Naive B cell (primary cell): ENCODE measurements at places on chromosomes 16 and 17. TPM values are rescaled to one million over a fixed set of nuclear protein-coding genes. Genes with fewer than 3 reads are reported as not detected.

DNA sequence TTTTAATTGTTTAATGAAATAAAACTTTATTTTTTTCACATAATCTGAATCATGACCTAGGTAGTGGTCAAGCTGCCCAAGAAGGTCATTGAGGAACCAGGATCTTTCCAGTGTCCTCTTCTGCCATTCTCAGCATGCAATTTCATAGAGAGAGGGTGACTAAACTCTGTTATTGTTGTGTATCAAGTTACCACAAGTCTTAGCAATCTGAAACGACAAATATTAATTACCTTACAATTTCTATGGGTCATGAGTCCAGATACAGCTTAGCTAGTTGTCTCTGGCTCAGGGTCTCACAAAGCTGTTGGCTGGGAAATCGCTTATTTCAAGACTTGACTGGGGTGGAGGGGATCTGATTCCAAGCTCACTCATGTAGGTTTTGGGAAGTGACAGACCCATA lies 37.6 kb downstream of the FTO start:
- DNase-seq = no peak

Gene NLRC5
- polyA plus RNA-seq = 34.5 TPM

DNA sequence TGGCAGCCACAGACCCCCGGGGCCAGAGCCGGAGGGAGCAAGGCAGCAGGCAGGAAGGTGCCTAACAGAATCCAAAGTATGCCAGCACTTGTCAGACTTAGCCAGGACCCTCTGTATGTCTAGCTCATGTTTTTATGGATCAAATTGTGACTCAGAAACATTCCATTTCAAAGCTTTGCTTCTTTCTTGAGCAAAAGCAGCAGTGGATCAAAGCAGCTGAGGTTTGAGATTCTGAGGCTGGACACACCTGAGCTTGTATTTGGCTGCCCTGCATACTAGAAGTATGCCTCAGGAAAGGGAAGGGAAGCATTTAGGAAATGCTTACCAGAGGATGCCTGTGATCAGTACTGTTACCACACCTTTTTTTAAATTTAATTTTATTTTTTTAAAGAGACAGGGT lies 5.7 kb upstream of the MYO1C start:
- DNase-seq = no peak

DNA sequence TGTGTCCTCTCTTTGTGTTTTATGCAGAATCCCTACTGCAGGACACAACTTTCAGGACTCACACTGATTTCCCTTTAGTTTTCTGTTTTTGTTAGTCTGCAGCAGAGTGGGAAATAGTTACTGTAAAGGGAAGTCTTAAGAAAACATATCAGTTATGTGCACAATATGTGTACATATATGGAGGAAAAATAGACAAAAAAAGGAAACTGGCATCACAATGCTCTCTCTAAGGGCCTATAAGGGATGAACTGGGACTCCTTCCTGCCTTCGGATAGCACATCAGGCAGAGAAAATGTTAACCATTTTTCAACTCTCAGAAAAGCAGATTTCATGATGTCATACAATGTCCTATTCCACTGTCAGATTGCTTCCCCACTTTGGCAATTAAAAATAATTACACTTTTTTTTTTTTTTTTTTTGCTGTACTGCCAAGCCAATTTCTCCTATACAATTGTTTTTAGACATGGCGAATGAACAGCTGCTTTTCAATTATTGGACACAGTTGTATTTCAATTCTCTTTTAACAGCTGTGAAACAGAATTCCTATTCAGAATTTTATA lies 112.5 kb upstream of the KCNJ16 start:
- DNase-seq = no peak

DNA sequence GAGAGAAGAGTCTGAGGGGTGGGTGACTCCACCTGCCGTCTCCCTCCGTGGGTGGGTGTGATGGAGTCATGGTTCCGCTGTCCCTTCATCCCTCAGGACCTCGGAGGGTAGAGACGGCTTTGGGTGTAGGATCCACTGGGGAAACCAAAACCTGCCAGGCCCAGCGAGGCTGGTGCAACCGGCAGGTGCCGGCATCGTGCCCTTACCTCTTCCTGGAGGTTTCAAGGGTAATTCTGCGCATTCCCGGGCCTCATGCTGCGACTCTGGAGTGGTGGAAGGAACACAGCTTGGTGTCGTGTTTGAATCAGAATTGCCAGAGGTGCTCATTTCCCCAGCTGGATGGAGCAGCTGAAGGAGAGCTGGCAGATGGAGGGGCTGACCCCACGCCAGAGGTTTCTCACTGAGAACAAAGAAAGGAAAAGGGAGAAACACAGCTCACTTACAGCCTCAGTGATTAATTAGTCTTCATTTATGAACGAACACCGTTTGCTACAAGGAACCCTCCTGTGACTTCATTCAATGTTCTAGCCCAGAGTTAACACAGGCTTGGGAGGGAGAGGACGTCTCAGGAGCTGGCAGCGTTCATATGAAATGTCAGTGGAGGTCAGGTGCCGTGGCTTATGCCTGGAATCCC lies 16.3 kb upstream of the ATP2A3 start:
- no peak for DNase-seq

DNA sequence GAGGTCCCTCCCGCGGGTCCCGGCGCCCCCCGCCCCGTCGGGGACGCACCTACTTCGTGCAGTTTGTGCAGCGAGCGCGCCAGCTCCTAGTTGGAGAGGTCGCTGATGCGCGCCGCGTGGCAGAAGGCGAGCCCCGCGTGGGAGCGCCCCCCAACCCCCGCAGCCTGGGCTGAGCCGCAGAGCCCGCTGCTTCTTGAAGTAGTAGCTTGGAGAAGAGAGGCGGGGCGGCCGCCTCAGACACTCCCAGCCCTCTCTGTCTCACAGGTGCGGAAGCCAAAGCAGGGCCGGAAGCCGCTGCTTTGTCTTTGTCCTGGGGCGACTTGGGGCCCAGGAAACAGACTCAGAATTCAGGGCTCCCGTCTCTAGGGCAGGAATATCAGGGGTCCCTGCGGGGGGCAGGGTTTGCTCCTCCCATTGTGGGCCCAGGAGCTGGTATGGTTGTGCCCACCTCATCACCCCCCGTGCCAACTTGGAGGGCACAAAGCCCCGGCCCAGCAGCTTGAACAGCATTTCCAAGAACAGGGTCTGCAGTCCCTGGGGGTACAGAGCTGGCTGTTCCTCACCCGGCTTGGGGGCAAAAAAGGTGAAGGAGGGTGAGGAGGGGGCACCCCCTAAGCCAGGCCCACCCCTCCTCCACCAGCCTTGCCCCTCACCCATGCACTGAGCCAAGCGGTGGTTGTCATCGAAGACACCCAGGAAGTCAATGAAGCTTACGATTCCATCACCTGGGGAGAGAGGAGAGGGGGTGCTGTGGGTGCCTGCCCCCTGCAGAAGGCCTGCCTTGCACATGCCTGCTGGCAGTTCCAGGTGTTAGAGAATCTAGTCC lies 13.5 kb downstream of the SPATA32 start:
- DNase-seq = peak; percentile 78

Gene TBC1D3K
- polyA plus RNA-seq = not detected

GRCh38 chr16:19502395-19503131 lies 19.3 kb downstream of the GDE1 start:
- peak; percentile 55 for DNase-seq

GRCh38 chr16:21159281-21159951 lies 942 bp downstream of the LDAF1 start:
- peak; percentile 43 for DNase-seq

DNA sequence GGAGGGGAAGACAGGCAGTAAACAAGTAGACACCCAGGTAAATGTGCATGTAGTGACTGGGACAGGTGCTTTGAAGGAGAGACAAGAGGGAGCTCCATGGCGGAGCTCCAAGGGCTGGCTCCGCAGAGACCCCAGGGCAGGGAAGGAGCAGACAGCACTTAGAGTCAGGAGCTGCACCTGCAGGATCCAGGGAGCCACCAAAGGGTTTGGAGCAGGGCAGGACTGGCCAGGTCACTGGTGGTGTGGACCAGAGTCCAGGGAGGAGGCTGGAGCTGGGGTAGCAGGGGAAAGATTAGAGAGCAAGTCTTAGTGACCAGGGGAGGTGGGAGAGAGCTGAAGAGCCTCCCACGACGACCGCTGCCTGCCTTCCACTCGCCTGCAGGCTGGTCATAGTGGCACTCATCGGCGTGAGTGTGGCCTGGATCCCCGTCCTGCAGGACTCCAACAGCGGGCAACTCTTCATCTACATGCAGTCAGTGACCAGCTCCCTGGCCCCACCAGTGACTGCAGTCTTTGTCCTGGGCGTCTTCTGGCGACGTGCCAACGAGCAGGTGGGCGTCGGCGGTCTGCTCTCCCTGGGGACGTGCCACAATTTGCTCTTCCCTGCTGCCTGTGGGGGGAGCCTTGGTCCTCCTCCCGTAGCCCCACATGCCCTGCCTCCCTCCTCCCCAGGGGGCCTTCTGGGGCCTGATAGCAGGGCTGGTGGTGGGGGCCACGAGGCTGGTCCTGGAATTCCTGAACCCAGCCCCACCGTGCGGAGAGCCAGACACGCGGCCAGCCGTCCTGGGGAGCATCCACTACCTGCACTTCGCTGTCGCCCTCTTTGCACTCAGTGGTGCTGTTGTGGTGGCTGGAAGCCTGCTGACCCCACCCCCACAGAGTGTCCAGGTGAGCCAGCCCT lies 14.7 kb upstream of the FAM83G start:
- no peak for DNase-seq

Gene SLC16A6
- polyA plus RNA-seq = 0.62 TPM

- DNase-seq = no peak
Measured at GRCh38 chr17:47633996-47634395, 15.7 kb upstream of the KPNB1 start.

- DNase-seq = no peak
Measured at GRCh38 chr17:2551493-2551892, 39.8 kb upstream of the METTL16 start.

DNA sequence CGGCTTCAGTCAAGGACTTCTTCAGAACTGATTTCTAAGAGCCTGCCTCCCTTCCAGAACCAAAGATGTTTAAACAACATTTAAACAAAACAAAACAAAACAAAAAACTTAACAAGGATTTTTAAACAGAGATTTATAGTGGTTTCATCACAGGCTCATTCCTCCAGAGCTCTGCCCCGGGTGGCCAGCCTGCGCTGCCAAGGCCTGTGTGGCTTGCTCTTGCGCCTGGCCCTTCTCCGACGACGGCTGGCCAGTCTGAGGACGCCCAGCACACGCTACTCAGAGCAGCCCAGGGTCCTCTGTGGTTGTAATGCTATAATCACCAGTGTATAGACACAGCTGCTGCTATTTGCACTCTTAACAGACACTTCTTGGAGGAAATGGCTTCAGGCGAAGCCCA lies 307.2 kb upstream of the MYOCD start:
- no peak for DNase-seq

DNA sequence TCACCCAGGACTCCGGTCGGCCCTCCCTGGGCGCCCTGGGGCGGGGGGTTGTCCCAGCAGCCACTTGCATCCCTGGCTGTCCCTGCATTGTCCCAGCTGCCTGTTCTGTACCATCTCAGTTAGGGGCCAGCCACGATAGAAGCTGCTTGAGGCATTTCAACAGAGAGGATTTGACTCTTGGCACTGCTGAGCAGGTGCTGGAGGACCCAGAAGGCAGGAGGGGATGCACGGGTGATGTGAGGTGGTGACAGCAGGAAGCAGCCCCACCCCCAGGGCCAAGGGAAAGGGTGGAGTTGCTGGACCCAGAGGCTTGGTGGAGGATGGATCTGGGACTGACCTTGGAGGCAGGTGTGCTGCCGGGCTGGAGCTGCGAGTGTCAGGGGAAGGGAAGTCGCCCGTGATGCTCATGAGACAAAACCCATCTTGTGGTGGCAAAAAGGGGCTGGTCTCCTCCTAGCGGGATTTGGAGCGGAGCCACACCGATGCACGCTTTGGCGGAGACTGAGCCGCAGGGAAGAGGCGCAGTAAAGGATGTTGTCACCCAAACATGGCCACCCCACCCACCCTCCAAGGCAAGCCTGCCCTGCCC lies 188.0 kb upstream of the GSE1 start:
- no peak for DNase-seq

GRCh38 chr16:351804-352520 lies 561 bp downstream of the AXIN1 start:
- no peak for DNase-seq

DNA sequence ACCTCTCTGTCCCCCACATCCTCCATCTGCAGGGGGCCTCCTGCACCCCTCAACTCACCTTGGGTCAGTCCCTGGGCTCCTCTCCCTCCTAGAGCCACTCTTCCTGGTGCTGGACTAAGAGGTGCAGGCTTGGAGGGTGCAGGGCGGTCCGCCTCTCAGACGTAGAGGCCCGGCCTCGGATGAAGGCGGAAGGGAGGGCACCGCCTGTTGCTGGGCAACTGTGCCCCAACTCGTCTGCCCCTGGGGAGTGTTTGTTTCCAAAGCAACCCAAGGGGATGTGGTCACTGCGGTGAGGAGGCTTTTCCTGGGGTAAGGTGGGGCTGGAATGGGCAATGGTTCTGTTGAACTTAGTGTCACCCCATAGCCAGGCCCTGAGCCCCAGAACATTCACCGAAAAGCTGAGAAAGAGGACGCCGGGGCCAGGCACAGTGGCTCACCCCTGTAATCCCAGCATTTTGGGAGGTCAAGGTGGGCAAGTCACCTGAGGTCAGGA lies at the start of gene C16orf54:
TSS of gene C16orf54 (minus strand) at position 138 of the 493 bp plus-strand sequence. CDS start 1,039 bp downstream, outside the sequence.
- DNase-seq = peak; percentile 96

DNA sequence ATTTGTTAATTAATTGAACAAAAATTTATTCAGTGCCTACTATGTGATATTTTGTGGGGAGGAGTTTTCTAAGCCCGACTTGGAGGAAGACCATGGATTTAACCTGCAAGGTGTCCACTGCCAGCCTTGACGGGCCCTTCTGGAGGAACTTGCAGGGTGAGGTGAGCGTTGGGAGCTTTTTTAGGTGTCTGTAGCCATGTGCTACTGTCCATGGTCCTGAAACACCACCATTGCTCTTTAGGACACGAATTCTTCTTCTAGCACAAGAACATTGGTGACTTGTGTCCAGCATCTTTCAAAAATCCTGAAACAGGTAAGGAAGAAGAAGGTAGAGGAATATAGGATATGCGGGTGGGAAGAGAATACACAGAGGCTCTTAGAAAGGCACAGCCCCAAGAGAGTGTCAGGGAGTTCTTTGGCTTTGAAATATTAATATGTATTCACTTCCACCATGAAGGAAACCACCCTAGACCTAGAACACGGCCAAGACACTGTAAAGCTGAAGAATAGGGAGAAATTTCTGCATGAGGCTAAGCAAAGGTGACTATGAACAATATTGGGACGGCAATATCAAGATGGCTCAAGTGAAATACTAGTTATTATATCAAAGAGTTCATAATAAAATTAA lies 27.9 kb upstream of the OR4D1 start:
- DNase-seq = peak; percentile 25

DNA sequence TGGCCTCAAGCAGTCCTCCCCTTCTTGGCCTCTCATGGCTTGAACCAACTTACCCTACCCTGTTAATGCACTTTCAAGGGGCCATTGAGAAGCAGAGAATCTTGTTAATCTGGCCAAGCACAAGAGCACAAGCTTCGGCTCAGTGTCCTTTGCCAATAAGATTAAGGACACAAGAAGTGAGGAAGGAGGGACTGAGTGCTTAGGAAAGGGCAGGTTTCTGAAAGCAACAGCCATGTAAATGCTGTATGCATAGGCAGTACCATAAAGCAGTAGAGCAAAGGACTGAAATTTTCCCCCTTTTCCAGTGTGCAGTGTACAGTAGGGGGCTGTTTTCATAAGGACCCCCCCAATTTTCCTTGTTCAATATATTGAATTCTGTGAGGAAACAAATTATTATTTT lies 37.7 kb downstream of the IST1 start:
- no peak for DNase-seq

Gene PROCA1
- 1.7 TPM for polyA plus RNA-seq

Gene TEKT5
- polyA plus RNA-seq = not detected
